ENCODE measurements at places on chromosomes 3 and 15.

- DNase-seq: peak; percentile 35
Measured at GRCh38 chr15:25171111-25171811, 216.5 kb downstream of the SNRPN start.

DNA sequence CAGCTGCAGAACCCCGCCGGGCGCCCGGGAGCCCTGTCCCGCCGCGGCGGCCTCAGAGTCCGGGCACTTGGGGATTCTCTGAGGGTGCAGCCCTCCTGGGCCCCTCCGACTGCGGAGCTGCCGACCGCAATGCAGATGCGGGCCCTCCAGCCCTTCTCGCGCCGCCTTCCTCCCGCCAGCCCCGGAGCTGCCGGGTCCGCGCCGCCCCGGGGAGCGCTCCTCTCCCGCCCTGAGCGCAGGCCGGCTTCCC, 320 bp upstream of the ACAN start:
- no peak for DNase-seq

DNA sequence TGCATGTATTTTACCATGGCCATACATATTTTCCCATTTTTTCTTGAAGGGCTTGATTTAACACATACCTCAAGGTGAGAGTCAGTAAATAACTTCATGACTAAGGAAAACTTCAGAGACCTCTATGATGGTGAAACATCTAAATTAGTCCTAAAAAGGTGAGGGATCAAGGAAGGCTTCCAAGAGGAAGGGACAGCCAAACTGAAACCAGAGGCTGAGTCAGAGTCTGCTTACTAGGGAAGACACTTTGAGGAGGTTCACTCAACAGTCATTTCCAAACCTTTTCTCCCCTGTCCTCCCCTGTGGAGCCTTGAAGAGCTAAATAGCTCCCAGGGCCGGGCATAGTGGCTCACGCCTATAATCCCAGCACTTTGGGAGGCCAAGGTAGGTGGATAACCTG, 206.6 kb downstream of the SHQ1 start:
- DNase-seq: no peak

DNA sequence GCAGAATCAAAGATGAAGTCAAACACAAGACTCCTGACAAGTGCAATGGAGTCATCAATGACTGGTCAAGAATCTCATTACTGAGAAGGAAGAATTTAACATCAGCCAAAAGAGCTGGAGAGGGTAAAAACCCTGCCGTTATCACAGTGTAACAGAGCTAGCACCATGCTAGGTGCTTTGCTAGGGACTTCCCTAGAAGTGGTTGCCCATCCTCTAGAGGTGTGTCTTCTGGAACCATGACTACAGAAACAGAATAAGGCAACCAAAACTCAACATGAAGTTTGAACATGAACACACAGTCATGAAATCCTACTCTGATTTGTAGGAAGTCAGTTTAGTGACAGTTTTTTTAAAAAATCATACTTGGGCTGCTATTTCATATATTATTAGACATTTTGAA, 9.5 kb downstream of the ACAD11 start:
- no peak for DNase-seq

- no peak for DNase-seq
Measured at GRCh38 chr3:43102773-43103480, 3.0 kb downstream of the POMGNT2 start.

- no peak for DNase-seq
Measured at GRCh38 chr3:8769088-8769822, at the start of gene OXTR. OXTR (minus strand) TSS chr3:8769613; CDS start chr3:8768187, 1,426 bp downstream.

- DNase-seq: no peak
Measured at GRCh38 chr3:54304877-54305276, 182.5 kb downstream of the CACNA2D3 start.

DNA sequence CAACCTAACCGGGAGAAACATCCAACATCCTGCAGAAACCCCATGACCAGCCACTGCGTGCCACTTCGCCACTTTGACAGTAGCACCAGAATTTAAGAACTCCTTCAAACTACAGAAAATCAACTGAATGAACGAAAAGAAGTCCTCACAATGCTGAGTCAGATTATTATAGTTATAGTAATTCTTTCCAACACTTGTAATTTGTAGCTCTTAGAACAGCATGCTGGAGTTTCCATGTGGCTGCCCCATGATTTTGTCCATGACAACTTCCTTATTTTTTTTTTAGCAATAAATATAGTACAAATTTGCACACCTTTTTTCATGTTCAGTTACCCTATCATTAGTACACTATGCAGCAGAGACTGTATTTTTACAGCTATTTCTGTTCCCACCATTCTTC, 26.1 kb upstream of the SSR3 start:
- no peak for DNase-seq

DNA sequence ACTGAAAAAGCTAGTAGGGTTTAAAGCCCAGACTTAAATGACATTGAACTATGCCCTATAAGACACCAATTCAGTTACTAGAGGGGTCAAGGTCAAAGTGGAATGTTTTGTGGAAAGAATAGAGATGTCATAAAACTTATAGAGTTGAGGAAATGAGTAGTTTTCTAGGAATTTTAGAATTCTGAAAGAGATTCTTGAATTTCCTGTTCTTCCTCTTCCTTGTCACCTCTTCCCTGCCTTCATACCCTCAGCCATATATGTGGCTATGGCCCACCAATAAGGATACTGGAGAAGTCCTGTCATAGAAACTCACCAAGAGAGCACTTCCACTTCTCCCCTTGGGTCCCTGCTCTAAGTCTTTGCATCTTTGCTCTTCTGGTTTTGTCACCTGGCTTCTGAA, 104.9 kb upstream of the TGFBR2 start:
- DNase-seq: no peak

- no peak for DNase-seq
Measured at GRCh38 chr15:63611177-63611576, 14.0 kb downstream of the FBXL22 start.

- no peak for DNase-seq
Measured at GRCh38 chr3:22861426-22861825, 341.7 kb upstream of the UBE2E2 start.

Data from activated naive CD4-positive, alpha-beta T cell treated with anti-CD3 and anti-CD28 coated beads, Interleukin-2, amount 50 U/mL, for 72 hours (primary cell).